ENCODE measurements at places on chromosomes 1 and 21. TPM values are rescaled to one million over a fixed set of nuclear protein-coding genes. Genes with fewer than 3 reads are reported as not detected.

DNA sequence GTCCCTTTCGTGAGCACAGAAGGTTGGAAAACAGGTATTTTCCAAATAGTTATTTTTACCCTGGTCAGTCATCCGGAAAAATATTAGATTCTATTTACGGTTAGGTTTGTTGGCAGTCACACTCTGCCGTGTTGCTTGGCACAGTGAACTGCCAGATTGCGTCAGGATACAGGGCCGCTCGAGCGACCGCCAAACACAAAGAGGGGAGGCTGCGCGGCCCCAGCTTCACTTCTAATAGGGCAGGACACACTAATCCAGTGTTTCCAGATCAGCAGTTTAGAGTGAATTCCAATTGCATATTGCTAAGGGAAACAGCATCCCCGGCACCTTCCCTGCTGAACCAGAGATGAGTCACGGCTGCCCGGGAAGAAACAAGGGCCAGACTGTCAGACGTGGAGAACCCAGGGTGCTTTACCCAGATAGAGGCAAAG, 22.9 kb downstream of the UMODL1 start:
- DNase-seq: no peak

Gene VHLL
- not detected for polyA plus RNA-seq

- no peak for DNase-seq
Measured at GRCh38 chr1:87666681-87667080, 338.0 kb downstream of the LMO4 start.

DNA sequence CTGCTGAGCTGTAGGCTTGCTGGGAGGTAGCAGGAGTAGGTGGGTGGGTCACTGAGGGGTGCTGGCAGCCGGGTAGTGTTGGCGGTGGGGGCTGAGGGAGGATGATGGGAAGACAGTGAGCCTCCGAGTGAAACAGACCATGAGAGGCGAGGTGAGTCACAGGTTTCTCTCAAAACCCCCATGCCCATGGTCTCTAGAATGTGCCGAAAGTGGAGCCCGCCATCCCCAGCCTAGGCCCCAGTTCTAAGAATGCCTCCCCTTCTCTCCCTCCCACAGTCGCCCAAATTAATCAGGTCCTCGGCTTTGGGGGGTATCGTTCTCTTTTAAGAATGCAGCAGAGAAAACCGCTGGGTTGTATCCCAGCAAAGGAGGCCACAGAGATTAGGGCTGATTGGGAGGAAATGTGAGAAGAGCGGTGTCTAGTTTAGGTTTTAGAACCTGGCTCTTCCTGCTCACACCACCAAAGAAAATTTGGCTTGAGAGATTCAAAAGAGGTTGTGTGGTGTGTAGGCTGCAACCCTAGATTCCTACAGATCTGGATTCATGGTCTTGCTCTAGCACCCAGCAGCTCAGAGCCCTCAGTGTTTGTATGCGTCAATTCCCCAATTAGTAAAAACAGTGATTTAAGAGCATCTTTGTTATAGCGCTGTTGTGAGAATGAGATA, 27.7 kb upstream of the IL19 start:
- no peak for DNase-seq

DNA sequence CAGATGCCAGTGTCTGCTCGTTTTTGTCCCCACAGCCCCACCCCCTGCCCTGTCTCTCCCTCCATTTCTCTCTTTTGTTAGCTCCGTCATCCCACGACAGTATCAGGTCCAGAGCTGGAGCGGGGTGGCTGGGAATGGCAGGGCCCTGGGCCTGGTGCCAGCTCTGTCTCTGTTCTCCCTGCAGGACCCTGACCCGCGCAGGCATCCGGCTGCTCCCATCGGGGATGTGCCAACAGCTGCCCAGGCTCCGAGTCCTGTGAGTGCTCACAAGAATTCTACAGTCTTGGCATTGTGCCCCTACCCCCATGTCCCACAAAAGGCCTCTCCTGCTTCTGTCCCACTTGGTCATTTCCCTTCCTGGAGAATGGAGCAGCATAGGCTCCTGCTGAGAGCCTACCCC, 37.4 kb downstream of the UBE2T start:
- DNase-seq: no peak

Gene FAM163A
- polyA plus RNA-seq: not detected

DNA sequence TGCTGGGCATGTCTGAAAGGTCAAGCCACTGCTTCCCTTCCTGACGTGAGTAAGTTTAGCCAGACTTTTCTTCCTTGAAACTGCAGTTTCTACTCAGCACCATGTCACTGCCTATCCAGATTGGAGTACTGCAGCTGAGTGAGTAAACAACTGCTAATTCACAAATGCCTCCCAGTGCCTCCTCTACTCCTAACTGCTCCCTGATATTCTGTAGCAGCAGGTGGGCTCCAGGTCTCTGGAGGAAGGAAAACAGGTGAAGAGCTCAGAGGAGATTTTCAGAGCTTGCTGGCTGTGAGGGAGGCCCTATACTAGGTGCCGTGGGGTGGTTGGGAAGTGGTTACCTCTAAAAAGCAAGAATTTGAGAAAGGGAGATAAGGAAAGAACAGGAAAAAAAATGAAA, 96.5 kb downstream of the KIF14 start:
- DNase-seq: no peak

Gene NHLH1
- polyA plus RNA-seq: not detected

- no peak for DNase-seq
Measured at GRCh38 chr1:70874818-70875217, 172.8 kb downstream of the PTGER3 start.

DNA sequence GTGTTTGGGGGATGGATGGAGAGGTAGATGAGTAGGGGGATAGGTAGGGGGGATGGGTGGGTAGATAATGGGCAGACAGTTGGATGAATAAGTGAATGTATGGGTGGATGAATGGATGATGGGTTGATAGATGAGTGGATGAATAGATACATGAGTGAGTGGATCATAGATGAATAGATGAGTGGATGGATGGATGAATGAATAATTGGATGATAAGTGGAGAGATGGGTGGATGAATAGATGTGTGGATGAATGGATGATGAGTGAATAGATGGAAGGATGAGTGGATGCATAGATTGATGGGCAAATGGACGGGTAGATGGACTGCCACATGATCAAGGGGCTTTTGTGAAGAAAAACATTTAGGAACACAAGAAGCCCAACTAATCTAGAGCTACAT, 133.3 kb upstream of the F3 start:
- no peak for DNase-seq

DNA sequence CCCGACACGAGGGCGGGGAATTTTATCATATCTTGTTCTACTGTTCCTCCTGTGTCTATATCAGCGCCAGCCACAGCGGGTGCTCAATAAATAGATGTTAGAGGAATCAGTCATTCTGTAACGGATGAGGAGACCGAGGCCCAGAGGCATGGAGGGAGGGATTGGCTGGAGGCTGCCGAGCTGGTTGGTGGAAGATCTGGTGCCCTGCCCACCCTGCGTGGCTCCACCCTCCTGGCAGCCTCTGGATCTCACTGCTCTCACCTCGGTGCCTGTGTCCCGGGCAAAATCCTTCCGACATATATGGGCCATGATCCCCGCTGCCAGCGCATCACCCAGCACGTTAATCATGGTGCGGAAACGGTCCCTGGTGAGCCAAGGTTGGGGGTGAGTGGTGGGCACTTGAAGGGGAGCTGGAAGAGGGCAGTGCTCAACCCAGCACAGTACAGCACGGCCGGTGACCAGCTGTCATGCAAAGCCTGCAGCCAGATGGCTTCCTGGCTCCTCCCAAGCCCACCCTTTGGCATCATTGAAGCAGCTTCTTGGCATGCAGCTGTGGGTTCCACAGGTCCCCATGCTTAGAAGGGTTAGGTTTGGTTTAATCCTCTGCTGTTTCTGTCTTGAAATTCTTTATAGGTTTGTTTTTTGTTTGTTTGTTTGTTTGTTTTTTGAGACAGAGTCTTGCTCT, 26.7 kb downstream of the PODN start:
- no peak for DNase-seq

Gene ALG14
- polyA plus RNA-seq: 3.2 TPM

GRCh38 chr1:8551613-8552489, 233.9 kb downstream of the SLC45A1 start:
- no peak for DNase-seq

GRCh38 chr1:115642168-115643072, 650 bp downstream of the VANGL1 start:
- peak; percentile 80 for DNase-seq

- DNase-seq: peak; percentile 13
Measured at GRCh38 chr1:85047472-85048295, 616 bp downstream of the MCOLN3 start.

DNA sequence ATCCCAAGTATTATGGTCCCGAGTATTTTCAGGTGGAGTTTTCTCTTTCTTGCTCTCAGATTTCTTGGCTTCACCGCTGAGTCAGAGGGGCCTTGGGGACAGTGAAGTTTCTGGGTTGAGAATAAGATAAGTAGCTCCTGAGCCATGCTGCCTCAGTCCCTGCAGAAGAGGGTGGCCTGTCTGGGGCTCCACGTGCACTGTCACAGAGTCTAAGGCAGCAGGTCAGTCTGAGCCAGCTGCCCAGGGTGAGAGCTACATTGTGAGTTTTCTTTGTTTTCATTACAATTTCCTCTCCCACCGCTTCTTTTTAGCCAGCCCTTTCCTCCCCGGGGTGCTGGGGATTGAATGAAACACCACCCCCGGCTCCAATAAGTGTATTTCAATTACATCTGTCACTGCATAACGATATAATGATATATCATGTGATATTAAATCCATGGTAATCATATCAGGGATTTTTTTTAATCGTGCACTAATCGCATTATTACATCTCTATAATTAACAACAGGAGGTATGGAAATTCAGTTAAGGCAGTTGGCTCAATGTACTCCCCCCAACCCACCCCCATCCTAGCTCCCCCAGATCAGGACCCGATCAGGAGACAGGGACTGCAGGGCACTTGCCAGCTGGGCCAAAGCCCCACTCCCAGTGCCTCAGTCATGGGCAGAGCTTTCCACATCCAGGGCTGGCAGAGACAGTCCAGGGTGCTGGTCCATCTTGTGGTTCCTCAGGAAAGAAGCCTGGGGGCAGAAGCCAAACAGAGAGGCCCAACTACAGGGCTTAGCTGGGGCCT, 43.7 kb downstream of the DMAP1 start:
- no peak for DNase-seq

DNA sequence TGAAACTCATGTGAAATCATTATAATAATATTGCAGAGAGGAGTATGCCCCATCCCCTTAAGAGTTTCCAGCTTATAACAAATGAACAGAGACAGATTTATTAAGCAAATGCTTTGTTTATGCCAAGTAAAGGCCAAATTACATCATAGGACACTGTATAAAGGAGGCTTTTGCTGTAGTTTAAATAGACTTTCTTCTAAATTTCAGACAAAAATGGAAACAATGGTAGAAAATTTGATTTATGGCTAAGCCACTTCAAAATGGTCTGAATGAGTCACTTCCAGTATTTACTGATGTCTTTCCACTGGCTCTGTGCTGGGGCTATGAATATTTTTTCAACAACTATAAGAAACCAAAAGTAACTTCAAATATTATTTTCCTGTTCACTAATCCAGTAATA, 81.1 kb upstream of the ST6GALNAC5 start:
- no peak for DNase-seq

DNA sequence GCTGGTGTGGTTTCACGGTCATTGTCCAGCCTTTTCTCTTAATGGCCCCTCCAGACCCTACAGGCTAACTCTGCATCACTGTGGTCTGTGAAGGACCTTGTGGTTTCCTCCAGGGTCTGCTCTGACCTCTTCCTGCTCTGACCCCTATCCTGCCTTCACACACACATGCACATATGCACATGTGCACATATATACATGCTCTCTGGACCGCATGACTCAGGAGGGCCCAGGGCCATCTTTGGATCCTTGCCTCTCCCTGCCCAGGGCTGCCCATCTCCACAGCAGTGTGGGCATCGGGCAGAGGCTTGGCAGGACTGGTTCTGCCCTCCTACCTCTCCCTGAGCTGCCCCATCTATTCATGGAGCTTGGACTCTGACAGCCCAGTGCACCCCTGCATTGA, 510.9 kb downstream of the PTPRU start:
- no peak for DNase-seq

Gene MATN1
- not detected for polyA plus RNA-seq

- peak; percentile 54 for DNase-seq
Measured at GRCh38 chr1:245363461-245364200, 208.8 kb downstream of the KIF26B start.

DNA sequence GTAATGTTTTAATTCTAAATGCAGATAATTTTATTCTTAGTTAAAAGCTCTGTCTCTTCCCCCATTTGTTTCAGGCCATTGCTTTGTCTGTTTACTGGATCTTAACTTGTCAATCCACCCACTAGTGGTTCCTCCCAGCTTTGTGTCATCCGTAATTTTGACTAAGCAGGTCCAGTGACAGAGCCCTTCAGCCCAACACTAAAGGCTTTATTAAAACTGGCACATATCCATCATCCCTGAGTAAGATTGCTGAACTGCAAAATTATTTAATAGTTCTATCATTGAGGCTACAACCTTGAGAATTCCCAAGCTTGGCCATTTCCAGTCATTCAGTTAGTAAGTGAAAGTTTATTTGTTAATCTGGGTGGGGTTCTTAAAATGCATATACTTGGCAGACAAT, 96.7 kb downstream of the NGF start:
- no peak for DNase-seq

DNA sequence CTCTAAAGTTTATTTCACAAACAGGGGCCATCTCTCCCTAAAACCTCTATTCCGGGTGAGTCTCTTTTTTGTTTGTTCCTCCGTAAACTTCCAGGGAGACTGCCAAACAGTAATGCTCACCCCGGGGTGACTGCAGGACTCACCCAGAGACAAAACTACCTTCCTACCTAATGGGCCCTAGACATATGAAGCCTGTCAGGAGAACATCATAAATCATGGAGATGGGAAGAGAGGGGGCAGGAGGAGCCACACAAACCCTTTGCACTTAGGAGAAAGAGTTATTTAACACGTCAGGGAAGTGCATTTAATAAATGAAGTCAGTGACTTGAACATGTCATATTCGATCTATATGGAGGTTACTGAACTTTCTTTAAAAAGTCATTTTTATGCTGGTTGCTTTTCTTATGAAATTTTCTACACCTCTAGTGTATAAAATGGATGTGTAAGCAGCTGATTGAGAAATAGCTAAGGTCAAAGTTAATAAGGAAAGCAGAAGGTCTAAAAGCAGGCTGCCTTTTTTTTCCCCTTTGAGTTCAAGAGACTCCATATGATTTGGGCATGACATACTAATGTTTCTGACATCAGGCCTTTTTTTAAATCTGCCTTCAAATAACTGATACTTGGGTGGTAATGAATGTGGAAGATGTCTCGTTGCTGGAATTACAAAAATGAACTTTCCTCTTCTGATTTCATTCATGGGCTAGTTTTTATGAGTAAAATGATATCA, 286.9 kb upstream of the USP25 start:
- DNase-seq: no peak

DNA sequence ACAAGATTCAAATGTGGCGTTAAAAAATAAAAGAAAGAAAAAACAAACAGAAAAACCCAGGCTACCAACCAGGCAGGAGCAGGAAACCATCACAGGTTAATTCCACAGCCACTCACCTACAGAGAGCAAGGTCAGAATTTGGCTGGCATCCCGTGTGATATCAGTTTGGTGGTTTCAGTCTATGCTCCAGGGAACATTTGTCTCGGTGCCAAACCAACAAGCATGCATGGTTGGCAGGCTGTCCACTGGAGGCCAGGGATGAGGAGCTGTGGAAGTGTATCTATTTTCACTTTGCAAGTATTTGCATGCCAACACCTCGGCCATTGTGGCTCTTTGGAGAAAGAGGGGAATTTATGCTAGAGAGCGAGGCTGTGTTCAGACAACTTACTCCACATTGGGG, 53.1 kb upstream of the PROX1 start:
- no peak for DNase-seq
